ENCODE measurements at places on chromosomes 1 and 21.
A peak's percentile ranks its signal among the peaks of the same experiment; 100 is the strongest.

DNA sequence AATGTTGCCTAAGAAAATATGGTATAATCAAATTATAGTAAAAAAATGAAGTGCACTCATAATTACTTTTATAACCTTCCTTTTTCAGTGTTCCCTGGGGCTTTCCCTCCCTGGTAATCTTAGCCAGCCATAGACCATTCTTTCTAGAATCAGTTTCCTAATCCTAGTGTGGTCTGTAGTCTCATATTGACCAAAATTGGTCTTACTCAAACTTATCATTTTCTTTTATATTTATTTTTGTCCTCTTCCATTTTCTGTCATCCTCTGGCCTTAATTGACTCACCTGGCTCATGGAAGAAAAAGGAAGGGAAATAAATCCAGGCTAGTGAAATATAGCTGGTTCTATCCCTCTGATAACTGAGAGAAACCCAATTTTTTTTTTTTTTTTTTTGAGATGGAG lies 70.9 kb upstream of the BMP8A start:
- H3K27me3 ChIP-seq = no peaks in the 10 kb centered on the region
- no peak overlapping the region for H3K4me3 ChIP-seq
- peaks cover 32% of the 10 kb centered on the region for H3K36me3 ChIP-seq
- no peak for DNase-seq
- H3K4me1 ChIP-seq = peaks cover 38% of the 10 kb centered on the region

DNA sequence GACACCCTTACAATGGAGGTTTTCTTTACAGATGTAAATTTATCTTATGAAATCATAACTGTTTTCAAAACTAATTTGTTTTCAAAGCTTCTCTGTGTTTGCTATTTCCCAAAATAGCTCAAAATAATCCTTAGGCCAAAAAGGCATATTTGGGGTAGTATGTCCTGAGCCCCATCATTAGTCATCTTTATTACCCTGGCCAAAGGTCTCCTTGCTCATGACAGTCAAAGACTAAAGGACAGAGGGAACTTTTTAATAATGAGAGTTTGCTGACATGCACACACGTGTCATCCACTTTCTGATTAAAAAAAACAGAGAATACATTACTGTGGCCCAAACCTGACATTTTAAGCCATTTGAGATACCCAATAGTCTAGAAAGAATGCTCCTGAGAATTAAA lies 221.9 kb upstream of the DUSP10 start:
- peaks cover 14% of the 10 kb centered on the region for H3K4me1 ChIP-seq
- H3K27me3 ChIP-seq = no peaks in the 10 kb centered on the region
- H3K27ac ChIP-seq = no peak overlapping the region
- H3K4me3 ChIP-seq = no peak overlapping the region
- no peaks in the 10 kb centered on the region for H3K36me3 ChIP-seq

DNA sequence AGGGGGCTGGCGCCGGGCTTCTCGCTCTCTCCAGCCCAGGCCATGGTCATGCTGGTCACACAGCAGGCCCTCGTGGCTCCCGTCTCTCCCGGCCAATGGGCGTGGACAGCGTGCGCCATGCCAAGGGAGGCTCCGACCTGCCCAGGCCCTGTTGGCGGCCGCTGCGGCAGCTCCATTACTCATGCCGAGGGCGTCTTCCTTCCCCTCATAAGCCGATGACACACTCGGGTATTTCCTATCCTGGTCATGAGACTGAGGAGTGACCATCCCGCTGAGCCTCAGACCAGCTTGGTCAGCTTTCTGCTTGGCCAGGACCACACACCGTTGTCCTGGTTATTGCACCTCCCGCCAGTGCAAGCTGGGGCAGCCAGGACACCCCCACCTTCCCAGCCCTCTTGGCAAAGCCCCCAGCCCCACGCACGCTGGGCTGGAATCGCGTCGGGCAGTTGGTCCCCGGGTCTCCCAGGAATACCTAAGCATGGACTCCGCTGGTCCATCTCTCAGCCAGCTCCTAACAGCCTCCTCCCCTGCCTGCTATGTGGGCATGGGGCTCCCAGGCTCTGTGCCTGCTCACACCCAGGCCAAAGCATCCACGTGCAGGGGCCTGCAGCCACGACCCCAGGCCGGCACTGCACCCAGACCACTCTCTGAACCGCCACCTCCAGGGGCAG lies 49.8 kb downstream of the ARHGEF16 start:
- no peak overlapping the region for H3K4me3 ChIP-seq
- H3K27ac ChIP-seq = no peak overlapping the region
- no peak for DNase-seq
- no peaks in the 10 kb centered on the region for H3K36me3 ChIP-seq
- H3K4me1 ChIP-seq = no peaks in the 10 kb centered on the region

GRCh38 chr1:166237675-166238074 lies 70.9 kb upstream of the FAM78B start:
- DNase-seq = no peak
- no peak overlapping the region for H3K27ac ChIP-seq
- peaks cover 7% of the 10 kb centered on the region for H3K27me3 ChIP-seq
- no peak overlapping the region for H3K4me3 ChIP-seq

GRCh38 chr1:213159376-213159775 lies 108.3 kb downstream of the RPS6KC1 start:
- H3K4me1 ChIP-seq = no peaks in the 10 kb centered on the region
- peaks cover 21% of the 10 kb centered on the region for H3K36me3 ChIP-seq
- no peak for DNase-seq

- H3K36me3 ChIP-seq = peaks cover 20% of the 10 kb centered on the region
- no peak for DNase-seq
- H3K4me1 ChIP-seq = no peaks in the 10 kb centered on the region
- no peak overlapping the region for H3K4me3 ChIP-seq
- H3K27ac ChIP-seq = no peak overlapping the region
Observed at GRCh38 chr1:125087691-125088090, 3902.9 kb downstream of the SRGAP2C start.

DNA sequence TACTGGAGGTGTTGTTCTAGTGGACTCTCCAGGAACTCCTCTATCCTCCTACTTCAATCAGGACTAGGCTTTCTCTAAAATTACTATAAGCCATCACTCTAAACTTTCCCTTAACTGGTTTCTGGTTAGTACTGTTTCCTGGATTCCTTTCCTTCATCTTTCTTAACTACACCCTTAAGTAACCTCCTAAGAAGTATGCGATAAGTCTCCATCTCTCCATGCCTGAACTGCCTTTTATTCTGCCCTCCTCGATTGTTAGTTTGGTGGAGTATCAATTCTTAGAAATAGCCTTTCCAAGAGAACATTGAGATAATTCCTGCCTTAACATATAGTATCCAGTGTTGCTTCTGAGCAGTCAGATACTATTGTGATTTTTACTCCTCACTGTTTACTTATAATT lies 162.9 kb upstream of the PDE4B start:
- H3K4me1 ChIP-seq = no peaks in the 10 kb centered on the region
- no peak for DNase-seq
- H3K4me3 ChIP-seq = no peak overlapping the region
- H3K36me3 ChIP-seq = no peaks in the 10 kb centered on the region
- no peak overlapping the region for H3K27ac ChIP-seq

- H3K36me3 ChIP-seq = no peaks in the 10 kb centered on the region
- H3K27ac ChIP-seq = no peak overlapping the region
- no peaks in the 10 kb centered on the region for H3K4me1 ChIP-seq
- H3K4me3 ChIP-seq = no peak overlapping the region
- no peak for DNase-seq
- peaks cover 15% of the 10 kb centered on the region for H3K27me3 ChIP-seq
Observed at GRCh38 chr21:36566644-36567043, 86.7 kb upstream of the CLDN14 start.

- H3K36me3 ChIP-seq = peaks cover 21% of the 10 kb centered on the region
- no peaks in the 10 kb centered on the region for H3K27me3 ChIP-seq
- no peak overlapping the region for H3K27ac ChIP-seq
- H3K4me1 ChIP-seq = peaks cover 45% of the 10 kb centered on the region
Observed at GRCh38 chr1:43834280-43835081, 99.1 kb upstream of the ARTN start.

GRCh38 chr1:233919786-233920185 lies 15.3 kb downstream of the SLC35F3 start:
- no peaks in the 10 kb centered on the region for H3K36me3 ChIP-seq
- DNase-seq = no peak
- no peak overlapping the region for H3K4me3 ChIP-seq
- H3K27me3 ChIP-seq = no peaks in the 10 kb centered on the region
- H3K27ac ChIP-seq = no peak overlapping the region

DNA sequence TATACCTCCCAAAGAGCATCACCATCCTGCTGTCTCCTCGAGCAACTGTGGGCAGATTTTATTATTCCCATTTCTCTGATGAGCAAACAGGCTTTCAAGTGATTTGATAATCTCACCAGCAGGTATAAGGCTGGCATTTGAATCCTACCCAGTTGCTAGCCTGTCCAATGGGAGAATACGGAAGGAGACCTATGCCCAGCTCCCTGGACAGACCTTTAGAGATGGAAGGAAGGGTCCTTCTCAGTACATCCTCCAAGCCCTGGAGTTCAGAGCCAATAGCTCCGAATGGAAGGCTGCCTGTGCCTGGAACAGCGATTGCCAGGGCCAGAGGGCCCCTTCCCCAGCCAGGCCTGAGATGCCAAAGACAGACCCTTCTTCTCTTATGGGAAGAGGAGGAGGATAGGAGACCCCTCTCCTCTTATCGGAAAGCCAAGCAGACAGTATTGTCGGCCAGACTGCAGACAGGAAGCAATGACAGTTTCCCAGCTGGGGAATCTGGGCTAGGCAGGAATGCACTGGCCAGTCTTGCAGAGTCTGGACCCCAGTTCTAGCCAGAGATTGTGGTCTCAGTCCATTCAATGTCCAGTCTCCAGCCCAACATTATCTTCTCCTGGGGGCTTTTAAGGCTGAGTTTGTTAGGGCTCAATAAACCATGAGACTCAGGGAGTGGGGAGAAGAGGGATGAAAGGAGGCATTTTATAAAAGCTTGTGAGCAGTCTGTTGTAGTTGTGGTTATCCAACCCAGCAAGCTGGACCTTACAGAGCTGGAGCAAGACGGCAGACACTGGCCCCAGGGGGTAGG lies 2.0 kb downstream of the IFFO2 start:
- H3K4me3 ChIP-seq = peak overlapping the region; percentile 84
- peak overlapping the region; percentile 61 for H3K27ac ChIP-seq
- peaks cover 31% of the 10 kb centered on the region for H3K36me3 ChIP-seq
- no peak for DNase-seq

GRCh38 chr1:153805886-153806719 lies 30.9 kb downstream of the SLC27A3 start:
- H3K27ac ChIP-seq = peak overlapping the region; percentile 81
- DNase-seq = no peak
- H3K4me1 ChIP-seq = peaks cover 30% of the 10 kb centered on the region
- H3K36me3 ChIP-seq = peaks cover 24% of the 10 kb centered on the region
- H3K4me3 ChIP-seq = no peak overlapping the region

DNA sequence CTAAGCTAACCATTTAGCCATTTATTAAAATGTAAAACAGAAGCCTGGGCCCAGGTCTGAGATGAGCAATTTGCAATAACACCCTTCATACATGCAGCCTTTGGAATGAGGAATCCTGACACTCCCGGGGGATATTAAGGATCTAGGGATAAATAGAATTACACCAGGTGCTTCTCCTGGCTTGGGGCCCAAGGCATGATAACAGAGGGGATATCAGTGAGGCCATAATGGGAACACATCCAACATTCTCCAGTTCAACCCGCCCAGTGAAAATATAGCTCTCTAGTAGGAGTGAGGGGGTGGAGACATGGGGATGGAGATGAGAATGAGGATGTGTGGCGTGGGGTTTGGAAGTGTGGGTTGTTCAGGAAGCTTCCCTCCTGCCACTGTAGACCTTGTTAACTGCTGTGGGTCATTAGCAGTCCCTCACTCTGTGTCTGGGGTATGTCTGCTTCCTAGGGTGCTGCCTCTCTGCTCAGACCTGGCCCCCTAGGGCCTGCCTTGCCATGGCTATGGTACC lies 57.9 kb upstream of the KANK4 start:
- no peak overlapping the region for H3K27ac ChIP-seq
- no peak overlapping the region for H3K4me3 ChIP-seq
- H3K36me3 ChIP-seq = no peaks in the 10 kb centered on the region
- no peaks in the 10 kb centered on the region for H3K4me1 ChIP-seq

DNA sequence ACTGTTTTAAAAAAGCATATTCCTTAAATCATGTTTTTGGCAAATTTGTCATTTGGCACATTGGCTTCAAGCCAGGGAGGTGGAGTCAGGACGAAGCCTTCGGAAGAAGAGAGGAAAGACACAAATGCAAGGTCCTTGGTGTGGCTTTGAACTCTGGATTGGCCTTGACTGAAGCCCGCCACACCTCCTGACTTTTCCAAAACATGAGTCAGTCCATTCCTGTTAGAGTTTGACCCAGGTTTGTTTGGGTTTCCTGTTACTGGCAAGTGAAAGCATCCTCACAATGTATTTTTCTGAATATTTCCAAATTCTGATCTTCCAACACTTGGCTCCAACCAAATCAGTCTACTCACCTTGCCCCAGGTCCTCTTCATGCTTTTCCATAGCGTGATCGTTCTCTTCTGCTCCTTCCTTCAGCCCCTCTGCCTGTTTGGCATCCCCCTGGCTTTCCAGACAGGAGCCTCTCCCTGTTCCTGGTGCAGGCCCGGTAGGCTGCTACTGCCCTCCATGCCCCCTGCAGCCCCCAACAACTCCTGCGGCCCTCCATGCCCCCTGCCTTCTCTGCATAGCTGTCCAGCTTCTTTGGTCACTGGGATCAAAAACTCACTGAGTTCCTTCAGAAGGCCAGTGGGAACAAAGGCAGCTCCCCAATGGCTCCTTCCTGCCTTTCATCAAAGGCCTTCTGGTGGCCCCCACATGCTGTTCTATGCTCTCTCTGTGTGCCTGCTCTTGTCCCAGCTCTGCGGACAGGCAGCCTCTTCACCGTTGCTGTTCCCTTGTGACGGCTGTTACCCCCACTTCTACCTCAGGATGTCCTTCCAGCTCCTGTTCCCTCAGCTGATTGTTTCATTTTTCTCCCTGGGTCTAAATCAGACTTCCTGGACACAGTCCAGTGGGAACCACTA lies 30.4 kb upstream of the SLC30A1 start:
- H3K4me3 ChIP-seq = no peak overlapping the region
- H3K36me3 ChIP-seq = no peaks in the 10 kb centered on the region
- no peak overlapping the region for H3K27ac ChIP-seq
- H3K4me1 ChIP-seq = peaks cover 9% of the 10 kb centered on the region

DNA sequence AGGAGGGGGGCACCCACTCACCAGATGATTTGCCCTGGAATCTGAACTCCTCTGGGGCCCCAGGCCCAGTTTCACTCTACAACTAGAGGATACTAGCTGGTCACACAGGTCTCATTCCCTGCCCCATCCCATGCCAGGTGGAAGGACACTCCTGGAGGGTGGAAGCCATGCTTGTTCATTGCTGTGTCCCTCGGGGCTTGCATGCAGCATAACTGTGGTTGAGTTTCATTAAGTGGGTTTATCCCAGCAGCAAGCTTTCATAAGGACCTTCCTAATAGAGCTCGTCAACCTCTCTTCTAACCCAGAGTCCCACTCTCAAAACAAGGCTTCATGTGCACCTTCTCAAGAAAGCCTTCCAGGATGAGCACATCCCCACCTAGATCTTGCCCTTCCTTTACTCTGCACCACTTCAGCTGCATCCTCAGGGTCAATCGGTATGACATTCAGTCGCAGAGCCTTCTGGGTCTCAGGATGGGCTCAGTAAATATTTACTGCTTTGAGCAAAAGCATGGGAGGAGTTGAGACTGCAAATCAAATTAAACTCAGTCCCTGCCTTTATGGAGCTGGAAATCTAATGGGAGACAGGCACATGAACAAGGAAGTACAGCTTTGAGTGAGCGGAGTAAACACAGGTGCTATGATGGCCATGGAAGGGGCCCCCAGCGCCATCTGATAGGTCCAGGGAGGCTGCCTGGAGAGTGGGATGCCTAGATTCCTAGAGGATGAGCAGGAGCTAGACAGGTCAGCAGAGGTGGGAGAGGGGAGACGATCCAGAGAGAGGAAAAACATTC lies 32.3 kb downstream of the LAMB3 start:
- no peak for DNase-seq
- H3K4me1 ChIP-seq = no peaks in the 10 kb centered on the region
- no peak overlapping the region for H3K27ac ChIP-seq
- no peaks in the 10 kb centered on the region for H3K27me3 ChIP-seq
- peaks cover 4% of the 10 kb centered on the region for H3K36me3 ChIP-seq
